ENCODE measurements at places on chromosomes 11 and 22.

DNA sequence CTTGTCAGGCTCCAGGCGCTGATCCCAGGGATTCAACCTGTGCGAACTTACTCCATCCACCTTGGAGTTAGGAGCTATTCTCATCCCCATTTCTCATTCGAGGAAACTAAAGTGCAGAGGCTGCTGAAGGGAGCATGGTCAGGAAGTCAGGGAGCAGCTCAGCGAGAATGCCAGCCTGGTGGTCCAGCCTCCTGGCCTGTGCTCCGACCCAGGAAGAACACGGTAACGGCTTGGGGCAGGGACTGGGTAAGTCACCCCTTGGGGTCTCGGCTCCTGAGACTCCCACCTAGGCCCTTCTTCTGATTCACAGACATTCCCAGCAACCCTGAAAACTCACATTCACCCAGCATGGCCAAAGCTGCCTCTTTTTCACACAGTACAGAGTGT, 132.8 kb downstream of the CRYBB2 start:
- DNase-seq, result no peak

- no peak for DNase-seq
These were observed 37.5 kb downstream of the MUC6 start for GRCh38 chr11:999009-999408.

DNA sequence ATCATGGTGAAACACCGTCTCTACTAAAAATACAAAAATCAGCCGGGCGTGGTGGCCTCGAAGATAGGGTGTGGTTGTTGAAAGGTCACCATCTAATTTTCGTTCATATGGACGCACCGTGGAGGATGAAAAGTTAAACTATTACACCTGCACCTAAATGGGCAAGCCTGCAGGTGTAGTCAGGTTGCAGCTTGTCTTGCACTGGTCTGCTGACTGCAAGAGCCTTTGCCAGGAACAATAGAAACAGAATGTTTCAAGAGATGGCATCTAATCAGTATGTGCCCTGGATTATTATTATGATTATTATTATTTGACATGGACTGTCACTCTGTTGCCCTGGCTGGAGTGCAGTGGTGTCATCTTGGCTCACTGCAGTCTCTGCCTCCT, 908 bp downstream of the NADSYN1 start:
- DNase-seq, result no peak

DNA sequence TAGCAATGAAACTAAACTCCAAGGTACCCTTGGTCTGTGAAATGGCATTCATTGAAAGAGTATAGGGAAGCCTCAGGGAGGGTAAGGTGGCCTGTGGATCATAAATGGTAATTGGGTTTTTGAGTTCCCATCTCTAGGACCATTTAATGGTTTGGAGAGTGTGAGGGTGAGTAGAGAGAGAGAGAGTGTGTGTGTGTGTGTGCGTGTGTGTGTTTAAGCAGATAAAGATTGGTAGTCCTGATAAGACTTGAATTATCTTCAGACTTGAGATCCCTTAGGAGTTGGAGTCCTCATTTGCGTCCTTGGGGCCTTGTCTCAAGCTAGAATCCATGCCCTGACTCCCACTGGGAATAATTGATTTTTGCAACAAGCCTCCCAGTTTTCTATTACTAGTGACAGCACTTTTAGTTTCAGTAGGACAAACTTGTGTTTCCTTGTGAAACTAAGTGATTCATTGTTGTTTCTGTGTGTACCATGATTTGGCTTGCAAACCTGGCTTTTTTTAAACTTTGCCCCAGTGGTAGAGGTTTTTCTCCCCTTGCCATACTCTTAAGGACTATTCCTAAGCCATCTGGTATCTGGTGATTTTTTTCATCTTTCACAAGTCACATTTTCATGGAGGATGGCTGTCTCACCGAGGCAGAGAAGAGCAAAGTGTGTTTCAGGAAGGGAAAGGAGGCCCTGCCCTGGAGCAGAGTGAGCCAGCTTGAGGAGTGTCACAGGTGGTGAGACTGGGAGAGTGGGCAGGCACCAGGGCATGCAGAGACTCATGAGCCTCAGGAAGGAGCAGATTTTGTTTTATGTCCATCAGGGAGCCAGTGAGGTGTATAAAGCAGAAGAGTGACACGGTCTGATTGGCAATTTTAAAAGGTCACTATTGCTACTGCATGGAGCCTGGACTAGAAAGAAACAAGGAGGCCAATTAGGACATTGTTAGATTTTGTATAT, 26.7 kb downstream of the ALKBH3 start:
- DNase-seq, result no peak

DNA sequence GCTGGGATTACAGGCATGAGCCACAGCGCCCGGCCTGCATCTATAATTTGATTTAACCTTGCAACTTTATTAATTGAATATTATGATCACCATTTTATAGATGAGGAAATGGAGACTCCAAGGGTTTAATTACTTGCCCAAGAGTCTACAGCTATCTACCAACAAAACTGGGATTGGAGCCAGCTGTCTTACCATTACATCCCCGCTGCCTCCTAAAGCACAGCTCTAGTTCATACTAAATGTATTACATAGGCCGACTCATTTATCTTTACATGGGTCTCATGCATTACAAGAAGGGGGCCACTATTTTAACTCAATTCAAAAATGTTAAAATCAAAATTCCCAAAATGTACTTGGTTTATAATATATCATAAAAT, 14.1 kb upstream of the TMA7B start:
- no peak for DNase-seq

- DNase-seq, result no peak
These were observed 38.7 kb downstream of the RTN3 start for GRCh38 chr11:63719987-63720386.

DNA sequence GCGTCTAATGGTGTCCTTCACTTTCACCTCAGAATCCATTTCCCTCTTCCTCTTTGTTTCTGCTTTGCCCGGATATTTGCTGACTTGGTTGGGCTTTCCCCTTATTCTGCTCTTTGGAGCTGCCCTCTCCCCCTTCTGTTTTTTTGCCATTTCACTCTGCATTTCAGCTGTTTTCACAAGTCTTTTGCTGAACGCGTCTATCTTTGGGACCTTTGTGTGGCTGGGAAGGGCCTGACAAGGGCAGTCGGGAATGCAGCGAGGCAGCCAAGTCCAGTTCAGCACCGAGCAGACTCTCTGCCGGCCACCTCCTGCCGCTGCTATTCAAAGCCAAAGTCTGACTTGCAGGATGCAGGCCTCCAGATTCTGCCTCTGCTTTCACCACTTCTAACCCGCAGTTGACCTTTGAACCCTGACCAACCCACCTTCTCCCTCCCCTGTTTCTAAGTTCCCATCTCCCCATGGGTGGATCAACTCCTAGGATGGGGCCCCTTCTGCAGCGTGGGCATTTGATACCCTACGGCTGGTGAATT, 38.2 kb downstream of the FEZ1 start:
- no peak for DNase-seq

DNA sequence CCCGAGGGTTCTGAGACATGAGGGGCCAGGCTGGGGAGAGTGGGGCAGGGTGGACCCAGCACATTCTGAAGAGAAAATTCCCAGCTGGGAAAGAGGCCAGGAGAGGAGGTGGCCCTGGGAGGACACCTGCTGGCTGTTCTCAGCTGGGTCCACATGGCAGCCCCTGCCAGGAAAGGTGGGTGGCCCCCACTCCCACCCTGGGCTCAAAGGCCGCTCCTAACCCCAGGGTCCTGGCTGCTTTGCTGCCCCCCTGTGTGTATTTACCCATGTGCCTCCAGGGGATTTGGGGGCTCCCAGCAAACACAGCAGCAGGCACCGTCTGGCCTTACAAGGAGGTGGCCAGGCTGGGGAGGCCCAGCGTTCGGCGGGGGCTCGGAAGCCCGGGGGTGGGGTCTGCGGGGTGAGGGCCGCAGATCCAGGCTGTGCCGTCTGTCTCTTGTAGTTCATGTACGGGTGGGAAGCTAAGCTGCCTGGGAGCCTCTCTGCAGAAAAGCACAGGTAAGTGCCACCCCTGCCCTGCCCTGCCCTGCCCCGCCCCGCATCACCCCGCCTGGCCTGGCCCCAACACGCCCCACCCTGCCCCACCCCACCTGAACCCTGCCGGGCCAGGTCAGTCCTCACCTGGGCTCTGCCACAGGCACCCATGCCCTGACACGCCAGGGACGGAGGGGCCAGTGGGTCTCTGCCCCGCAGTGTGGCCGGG, 10.6 kb downstream of the MUC5B start:
- DNase-seq, result no peak

DNA sequence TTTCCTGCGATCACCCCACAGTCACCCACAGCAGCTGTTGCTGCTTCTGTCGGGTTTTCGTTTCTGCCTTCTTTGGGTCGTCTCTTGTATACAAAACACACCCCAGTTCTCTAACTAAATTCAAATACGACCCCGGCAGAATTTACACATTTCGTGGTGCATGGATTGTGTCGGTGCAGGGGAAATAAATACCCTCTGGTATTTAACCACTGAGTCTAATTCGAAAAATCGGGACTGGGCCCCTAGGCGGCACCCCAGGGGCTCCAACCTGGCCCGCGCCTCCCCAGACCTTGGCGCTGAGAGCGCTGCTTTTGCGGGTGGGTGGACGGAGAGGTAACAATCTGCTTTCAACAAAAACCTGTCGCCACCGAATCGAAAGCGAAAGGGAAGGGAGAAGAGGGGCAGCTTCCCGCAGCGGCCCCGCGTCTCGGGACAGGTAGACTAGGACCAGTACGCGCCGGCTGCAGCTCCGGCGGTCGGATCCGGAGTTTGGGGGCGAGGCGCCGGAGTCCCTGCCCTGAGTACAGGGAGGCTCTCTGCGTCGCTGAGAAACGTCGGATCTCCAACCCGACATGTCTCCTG, 4.4 kb downstream of the ALX4 start:
- peak; percentile 8 for DNase-seq

GRCh38 chr11:65417702-65418430, 4.7 kb upstream of the NEAT1 start:
- peak; percentile 39 for DNase-seq

GRCh38 chr11:122160841-122161590, 45.0 kb upstream of the BLID start:
- DNase-seq, result no peak

DNA sequence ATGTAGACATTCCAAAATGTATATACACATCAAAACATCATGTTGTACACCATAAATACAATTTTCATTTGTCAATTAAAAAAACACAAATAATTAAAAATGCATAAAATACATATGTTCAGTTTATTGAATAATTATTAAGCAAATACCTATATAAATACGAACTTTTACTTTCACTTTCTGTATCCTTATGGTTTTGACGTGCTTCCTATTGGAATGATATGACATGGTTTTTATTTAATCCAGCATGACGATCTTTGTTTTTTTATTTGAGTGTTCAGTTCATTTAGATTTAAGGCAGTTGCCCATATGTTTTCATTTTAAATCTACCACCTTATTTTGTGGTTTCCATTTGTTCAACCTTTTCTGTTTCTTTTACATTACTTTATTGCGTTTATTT, 198.3 kb upstream of the PLET1 start:
- no peak for DNase-seq

- DNase-seq, result no peak
These were observed 6.8 kb downstream of the KMT2A start for GRCh38 chr11:118442908-118443589.

DNA sequence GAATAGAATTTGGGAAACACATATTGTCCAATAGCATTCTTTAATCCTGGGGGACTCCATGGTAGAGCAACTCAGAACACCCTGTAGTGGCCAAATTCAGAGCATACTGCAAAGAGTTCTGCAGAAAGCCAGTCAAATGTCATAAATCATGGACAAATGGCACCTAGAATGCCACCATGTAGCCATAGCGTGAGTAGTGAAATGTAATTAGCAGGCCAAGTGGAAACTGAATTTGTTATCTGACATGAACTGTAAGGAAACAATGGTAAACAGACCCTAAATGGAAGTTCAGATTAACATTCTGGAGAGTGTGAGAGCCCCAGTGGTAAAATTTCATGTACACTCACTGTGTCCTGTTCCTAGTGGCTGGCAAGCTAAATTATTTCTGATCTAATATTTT, 7.0 kb upstream of the PRSS23 start:
- no peak for DNase-seq

GRCh38 chr11:115290893-115291292, 213.3 kb downstream of the CADM1 start:
- no peak for DNase-seq

- no peak for DNase-seq
These were observed 426 bp downstream of the LZTR1 start for GRCh38 chr22:20982563-20982882.

GRCh38 chr22:29840498-29840897, 2.4 kb upstream of the ASCC2 start:
- DNase-seq, result no peak

GRCh38 chr11:21472261-21472660, 720.6 kb upstream of the ANO5 start:
- DNase-seq, result no peak

GRCh38 chr11:47992959-47993820, 12.8 kb downstream of the PTPRJ start:
- DNase-seq, result no peak

DNA sequence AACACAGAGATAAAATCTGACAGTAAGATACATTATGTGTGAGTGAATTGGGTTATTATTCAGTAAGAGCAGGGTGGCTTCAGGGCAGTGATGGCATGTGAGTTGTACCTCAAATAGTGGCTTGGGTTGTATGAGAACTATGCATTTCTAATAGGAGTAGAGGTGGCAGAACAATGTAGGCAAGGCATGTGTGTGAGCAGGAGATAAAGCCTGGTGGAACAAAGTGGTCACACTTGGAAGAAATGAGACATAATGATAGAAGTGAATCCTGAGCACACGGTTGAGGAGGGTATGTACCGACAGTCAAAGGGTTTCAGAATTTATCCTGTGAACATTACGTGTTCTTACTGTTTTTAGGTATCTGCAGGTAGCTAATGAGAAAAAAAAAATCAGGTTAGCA, 159.3 kb downstream of the CASP12 start:
- no peak for DNase-seq

DNA sequence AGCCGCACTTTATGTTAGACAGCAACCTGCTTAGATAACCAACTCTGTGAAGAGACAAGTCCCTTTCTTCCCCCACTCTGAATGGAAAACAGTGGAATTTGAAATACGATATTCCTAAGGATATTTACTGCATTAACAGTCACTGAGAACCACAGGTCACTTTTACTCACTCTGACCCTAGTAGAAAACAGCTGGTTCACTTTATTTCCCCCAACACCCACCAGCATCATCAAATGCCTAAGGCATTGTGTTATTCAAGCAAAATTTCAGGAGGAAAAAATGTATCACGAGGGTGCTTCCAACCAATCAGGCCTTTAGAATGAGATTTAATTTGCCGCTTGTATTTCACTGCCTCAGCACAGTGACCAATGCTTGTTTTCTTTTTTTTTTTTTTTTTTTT, 1134.1 kb upstream of the CCDC90B start:
- no peak for DNase-seq

DNA sequence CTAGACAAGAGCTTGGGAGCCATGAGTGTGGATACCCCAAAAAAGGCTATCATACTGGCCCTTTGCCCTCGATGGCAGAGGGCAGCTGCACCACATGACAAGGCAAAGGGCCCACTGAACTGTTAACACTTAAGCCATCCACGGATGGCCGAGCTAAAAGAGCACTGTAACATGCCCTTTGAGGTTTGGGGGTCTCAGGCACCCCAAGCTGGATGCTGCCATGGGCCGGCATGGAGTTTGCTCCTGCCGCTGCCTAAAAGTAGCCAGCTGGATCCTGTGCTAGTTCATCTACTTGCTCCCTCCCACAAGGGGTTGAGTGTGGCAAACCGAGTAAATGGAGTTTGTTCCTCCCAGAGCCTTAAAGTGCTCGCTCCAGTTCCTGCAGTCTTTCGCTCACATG, 383.2 kb upstream of the LRRC4C start:
- no peak for DNase-seq

GRCh38 chr11:78202733-78203167, 14.0 kb downstream of the USP35 start:
- peak; percentile 87 for DNase-seq
